ENCODE measurements at places on chromosomes 2 and 18.

DNA sequence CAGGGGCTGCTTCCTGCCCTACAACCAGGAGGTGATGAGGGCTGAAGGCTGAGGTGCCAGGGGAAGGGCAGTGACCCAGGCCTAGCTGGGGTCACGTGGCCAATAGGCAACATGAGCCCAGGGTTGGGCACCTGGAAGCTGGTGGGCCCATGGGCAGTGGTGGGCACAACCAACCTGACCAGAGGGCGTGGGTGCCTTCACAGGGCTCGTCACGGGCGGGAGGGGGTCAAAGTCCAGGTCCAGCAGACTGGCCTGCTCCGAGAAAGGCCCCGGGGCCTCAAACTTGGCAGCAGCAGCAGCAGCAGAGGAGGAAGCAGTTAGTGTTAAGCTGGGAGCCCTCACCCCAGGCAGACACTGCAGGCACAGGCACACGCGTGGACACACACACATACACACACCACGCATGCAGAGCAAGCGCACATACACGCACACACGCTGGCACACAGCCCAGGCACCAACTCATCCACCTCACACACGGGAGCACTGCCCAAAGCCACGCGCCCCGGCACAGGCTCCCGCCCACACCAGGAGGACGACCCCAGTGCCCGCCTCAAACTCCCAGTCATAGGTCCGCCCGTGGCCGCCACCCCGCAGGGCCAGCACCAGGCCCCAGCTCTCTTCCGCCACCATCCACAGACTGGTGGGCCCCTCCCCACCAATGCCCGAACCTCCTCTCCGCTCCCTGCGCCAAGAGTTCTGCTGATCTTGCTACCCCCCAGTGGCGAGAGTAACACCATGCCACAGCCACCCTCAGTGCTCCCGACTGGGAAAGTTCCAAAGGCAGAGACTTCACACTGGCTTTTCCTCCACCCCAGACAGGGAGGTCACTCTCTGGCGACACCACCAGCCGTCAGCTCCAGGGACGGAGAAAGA, 53.0 kb downstream of the BIN1 start:
- DNase-seq = no peak

- DNase-seq = no peak
Measured at GRCh38 chr18:59006461-59007067, 133.1 kb upstream of the SEC11C start.

- no peak for DNase-seq
Measured at GRCh38 chr2:48934807-48935206, 179.3 kb upstream of the LHCGR start.

DNA sequence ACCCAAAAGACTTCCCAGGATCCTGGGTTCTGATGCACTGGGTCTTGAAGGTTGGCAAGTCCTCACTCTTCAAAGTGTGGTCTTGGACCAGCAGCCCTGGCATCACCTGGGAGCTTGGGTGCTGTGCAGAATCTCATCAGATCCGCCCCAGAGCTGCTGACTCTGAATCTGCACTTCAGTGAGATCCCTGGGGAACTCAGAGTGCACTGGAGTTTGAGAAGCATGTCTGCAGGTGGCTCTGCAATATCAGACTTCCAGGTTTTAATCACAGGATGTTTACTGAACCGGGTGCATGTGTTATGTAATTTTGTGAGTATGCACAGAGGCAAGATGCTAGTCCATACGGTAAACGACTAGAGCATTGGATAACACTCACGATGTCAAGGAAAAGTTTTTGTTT, 58.0 kb upstream of the BOD1L2 start:
- DNase-seq = no peak

DNA sequence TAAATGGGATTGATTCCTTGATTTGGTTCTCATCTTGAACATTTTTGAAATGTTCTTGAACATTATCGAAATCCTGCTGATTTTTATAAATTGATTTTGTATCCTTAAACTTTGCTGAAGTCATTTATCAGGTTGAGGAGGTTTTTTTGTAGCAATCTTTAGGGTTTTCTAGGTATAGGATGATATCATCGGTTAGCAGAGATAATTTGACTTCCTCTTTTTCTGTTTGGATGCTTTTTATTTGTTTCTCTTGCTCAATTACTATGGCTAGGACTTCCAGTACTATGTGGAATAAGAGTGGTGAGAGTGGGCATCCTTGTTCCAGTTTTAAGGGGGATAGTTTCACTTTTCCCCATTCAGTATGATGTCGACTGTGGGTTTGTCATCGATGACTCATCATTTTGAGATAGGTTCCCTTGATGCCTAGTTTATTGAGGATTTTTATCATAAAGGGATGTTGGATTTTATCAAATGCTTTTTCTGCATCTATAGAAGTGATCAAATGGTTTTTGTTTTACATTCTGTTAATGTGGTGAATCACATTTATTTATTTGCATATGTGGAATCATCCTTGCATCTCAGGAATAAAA, 201.5 kb upstream of the ZSWIM2 start:
- DNase-seq = no peak

DNA sequence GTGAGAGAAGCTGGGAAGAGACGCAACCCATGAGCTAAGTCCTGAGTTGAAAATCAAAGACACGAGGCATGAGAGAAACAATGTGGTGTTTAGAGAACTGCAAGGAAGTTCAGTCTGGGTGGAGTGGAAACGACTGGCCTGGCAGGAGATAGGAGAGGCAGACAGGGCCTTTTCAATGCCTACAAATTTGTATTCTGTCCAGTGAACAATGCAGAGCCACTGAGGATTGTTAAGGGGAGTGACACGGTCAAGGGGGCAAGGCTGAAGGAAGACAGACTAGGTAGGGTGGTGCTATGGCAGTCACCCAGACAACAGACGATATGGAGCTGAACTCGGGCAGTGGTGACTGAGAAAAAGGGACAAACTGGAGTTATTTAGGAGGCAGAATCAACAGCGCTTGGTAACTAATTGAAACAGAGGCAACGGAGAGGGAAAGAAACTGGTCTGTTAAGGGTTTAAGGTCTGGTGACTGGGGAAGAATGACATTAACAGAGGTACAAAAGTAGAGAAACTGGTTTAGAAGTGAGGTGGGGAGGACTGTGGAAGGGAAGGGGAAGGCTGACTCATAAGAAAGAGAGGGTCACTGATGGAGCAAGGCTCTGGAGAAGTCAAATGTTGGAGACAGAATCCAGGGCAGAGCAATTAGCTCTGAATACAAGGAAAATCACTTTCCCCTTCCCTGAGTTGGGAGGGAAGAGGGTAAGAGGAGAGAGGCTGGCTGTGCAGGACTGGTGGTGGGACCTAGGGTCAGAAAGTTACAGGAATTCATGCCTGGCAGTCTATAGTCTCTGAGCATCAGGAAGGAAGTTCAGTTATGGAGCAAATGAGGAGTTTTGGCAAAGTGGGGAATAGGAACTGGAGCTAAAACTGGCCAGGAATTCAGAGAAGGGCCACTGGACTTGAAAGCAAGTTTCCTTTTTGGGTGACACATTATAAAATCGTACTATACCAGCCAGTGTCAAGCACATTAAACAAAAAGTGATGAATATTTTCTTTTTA, 63.4 kb upstream of the CHRNA1 start:
- DNase-seq = no peak

DNA sequence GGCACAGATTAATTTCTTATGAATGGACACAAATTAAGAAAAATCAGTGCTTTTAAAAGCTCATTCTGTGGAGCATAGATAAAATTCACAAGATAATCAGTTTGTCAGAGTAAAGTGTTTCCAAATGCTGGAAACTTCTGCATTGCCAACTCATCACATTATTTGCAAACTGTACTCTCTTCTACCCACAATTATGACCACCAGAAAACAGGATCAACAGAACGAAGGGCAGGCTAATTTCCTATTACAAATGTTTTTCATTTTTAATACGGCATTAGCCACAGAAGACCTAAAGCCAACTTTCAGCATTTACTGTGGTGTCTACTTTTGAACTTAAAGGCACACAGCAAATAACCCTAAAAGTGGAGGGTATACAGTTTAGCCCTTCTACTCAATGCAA, 6.0 kb downstream of the IRS1 start:
- DNase-seq = no peak

DNA sequence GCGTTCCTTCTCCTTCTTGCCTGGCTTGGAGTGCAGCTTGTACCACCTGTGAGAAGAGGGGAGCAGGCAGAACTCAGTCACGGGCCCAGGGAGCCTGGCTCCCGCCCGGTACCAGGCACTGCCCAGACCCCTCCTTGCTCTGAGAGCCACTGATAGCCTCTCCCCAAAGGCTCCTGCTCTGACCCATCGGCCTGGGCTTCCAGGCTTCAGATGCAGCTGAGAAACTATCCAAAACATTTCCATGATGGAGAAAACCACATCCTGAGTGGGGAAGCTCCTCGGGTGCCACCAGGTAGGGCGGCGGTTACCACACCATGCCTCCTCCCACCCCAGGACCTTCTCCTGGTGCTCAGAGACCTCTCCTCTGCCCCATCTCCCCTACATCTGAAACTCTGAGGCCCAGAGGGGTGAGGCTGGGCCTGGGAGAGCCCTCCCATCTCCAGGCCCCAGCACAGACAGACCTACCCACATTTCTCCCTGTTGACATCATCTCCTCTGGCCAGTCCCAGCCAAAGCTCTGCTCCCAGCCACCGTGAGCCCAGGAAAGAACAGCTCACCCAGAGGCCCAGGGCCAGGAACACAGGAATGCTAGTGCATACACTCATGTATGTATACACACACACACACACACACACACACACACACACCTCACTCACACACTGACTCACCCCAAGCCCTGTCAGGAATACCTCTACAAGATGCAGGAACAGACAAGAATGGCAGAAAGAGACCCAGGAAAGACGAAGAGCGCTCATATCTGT, 17.9 kb upstream of the SFXN5 start:
- DNase-seq = no peak

DNA sequence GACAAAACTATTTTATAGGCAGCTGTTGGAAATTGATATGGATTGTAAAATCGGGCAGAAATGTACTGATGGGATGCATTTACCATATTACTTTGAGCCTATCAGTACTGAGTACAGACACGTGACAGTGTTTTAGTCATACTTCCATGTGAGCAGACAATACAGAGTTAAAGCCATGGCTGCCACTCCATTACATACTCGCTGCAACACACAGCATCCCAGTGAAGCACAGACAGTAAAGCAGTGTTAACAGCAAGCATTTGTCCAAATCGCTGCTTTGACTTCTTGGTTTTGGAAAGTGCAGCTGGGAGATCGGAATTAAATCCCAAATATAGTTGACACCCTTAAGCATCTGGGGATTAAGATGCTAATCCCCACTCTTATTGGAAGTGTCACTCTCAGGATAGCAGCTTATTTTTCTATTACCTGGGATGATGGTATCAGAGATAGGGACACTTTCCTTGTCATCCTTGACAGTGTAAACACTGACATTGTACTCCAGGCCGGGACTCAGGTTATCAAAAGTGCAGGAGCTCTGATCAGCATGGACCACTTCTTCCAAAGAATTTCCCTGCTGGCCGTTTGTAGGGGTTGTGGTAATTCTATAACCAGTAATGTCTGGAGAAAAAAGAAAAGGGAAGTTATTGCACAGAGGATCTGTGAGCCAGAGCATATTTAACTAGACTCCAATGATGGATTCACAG, 41.6 kb downstream of the FN1 start:
- no peak for DNase-seq

DNA sequence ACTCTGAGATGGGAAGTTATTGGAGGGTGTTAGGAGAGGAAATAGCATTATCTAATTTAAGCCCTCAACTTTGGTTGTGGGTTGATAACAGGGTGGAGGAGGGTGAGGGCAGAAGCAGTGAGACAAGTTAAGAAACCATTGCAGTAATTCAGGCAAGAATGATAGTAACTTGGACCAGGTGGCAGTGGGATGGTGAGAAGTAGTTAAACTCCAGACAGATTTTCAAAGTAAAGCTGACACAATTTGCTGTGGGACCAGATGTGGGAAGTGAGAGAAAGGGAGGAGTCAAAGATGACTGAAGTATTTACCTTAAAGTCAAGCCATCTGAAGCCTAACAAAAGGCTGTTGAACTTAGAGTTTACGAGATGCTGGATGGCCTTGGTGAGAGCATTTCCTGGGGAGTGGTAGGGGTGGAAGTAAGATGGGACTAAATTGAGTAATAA, 163.2 kb upstream of the KLF7 start:
- DNase-seq = no peak

DNA sequence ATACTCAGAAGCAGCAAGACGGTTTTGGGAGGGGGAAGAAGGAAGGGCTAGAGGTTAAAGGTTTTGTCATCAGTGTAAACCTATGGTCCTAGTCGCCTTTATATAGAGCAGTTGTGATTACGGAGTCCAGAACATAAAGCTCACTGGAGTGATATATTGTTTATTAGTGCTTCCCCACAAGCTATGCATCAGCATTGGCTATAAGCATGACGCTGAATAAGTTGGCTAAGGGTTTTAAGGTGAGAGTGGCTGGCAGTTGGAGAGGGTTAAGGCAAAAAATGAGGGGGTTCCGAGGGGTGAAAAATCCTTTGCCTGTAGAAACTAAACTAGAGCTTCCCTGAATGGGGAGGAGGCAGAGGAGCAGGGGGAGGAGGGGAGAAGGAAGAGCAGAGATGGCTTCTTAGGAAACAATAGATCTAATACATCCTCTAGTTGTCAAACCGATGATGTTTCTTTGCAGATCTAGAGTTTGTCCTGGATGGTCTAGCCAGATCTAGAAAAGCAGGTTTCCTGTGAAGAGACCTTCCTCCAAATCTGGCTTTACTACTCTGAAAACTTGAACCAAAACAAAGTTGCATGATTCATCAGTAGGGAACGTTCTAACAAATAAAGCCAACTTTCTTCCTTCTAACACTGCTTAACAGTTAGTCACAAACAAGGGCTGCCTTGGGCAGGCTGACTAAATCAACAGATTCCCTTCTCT, 2.5 kb downstream of the KLF7 start:
- DNase-seq = no peak

DNA sequence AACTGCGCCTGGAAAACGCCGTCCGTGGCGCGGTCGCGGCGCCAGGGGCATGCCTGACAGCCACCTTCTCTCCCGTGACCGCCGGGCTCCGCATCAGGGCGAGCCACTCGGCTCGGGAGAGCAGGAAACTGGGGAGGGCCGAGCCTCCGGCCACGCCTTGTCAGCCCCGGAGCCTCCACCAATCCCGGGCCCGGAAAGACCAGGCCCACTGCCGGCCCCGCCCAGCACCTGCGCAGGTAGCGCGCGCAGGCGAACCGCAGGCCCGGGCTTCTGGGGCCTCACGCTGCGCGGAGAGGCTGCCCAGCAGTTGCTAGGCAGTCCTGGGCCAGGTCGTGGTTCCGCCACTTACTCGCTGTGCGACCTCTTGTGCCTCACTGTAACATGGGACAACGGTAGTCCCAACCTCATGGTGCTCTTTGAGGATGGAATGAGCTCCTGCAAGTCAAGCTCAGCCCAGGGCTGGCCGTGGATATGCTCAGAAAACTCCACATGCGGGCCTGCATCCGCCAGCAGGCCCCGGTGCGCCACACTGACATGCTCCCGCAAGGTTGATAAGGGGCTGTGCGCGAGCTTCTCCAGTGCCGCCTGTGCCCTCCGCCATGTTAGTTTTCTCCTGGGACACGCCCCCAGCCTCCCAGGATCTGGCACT, 97.1 kb downstream of the INHBB start:
- no peak for DNase-seq

All from CD4-positive, alpha-beta T cell treated with Interleukin-12 subunit alpha and Interleukin-12 subunit beta, for 1 hour (primary cell).